Type B pancreatic cell (in vitro differentiated cells): ENCODE measurements at places on chromosomes 3 and 15.

DNA sequence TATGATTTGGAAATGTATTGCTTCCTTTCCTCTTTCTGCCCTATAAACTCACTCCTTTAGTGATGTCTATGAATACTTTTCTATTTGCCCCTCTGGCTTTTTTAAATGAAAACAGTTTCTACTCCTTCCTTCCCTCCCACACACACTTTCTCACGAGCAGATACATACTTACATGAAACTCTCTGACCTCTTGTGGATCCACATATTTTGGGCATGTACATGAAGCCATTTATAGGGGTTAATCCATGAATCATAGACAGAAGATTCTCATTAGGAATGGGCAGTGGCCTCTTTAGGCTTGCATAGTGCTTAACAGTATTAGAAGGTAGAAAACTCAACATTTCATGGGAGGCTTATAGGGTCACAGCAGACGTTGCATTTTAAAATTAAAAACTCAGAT lies 24.8 kb downstream of the ANAPC13 start:
- no peak for DNase-seq

- no peak for DNase-seq
These were observed 213.7 kb downstream of the DIPK2A start for GRCh38 chr3:144185276-144185675.

GRCh38 chr15:67124111-67124510 lies 58.7 kb downstream of the SMAD3 start:
- DNase-seq = no peak

- no peak for DNase-seq
These were observed 18.2 kb downstream of the PIF1 start for GRCh38 chr15:64807051-64807749.

GRCh38 chr3:184160456-184160855 lies 5.3 kb downstream of the DVL3 start:
- no peak for DNase-seq

- no peak for DNase-seq
These were observed 158.6 kb downstream of the MEIS2 start for GRCh38 chr15:36941798-36942197.

DNA sequence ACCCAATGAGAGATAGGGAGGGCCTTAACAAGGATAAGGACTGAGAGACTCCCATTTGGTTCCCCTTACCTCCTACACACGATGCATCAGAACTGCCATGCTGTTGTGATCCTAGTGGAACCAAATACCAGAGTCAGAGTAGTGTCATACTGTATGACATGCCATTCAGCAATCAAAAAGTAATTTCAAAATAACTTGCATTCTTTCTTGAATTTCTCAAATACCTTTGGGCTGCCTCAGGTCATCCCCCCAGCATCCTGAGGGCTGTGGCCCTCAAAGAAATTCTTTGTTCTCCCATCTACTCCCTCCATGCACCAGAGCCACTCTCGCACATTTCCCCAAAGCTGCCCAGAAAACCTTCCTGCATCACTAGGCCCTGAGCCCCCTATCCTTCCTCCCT lies 68.9 kb upstream of the PPP2R3A start:
- DNase-seq = no peak

DNA sequence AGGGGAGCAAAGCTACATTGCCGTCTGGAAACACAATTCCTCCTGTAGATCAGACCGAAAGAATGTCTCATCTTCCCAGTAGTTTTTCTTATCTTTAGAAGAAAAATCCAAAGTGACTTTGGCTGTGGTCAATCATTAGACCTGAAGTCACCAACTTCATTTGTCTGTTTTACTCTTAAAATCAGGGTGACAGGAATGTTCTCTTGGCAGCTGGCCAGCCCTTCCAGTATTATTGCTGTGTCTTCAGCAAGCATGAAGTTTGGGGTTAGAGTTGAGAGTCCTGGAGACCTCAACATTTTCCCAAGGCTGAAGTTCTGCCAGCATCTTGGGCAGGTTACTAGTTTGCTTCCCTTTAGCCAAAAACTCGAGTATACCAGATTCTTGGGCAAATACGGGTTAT lies 32.5 kb downstream of the RSL24D1 start:
- DNase-seq = no peak

GRCh38 chr15:58536414-58536813 lies 104.6 kb downstream of the LIPC start:
- DNase-seq = no peak

GRCh38 chr3:129688271-129688895 lies 81.9 kb upstream of the PLXND1 start:
- DNase-seq = no peak

DNA sequence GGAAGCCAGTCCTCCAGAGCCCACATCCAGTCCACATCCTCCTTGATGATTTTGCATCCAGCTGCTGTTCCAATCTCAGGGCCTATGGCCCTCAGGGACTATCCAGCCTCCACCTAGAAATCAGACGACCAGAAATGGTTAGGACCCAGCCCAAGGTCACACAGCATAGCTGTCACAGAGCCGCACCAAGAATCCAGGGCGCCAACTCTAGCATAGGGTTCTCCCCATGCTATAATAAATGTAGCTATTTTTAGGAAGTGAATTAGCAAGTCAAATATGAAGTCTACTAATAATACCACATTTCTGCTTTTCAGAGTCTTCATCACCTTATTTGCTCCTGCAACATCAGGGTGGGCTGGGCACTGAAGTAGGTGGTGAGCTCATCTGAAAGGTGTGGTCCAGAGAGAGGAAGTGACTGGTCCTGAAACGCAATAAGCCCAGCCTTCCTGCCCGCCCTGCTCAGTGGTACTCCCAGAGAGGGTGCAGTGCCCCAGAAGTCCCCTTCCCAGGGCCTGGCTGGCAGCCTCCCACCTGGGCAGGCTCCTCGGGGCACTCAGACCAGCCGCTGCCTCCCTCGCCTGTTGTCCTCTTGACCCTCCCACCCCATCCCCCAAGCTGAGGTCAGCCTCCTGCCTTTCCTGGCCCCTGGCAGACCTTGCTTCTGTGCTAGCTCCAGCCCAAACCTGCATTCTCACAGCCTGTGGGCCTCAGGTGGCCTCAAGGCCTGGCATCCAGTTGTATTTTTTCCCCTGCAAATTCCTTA lies 17.6 kb upstream of the CYP11A1 start:
- no peak for DNase-seq

GRCh38 chr15:23397779-23398178 lies 43.2 kb downstream of the GOLGA8S start:
- no peak for DNase-seq

DNA sequence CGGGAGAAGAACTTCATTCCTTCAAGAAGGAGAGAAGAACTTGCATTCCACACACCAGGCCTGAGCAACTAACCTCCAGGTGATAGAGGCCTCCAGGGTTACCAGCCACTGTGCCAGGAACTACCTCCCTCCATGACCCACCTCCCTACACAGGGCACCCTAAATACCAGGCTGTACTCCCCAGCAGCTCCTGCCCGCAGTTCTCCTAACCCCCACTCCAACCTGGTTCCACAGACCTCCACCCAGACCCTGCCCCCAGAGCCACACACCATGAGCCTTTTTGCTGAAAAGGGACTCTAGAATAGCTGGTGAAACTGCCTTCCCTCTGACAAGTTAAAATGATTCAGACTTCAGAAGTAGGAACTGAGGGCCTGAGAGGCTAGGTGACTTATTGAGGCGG lies 8.2 kb downstream of the IGDCC3 start:
- DNase-seq = no peak

- no peak for DNase-seq
These were observed 61.8 kb downstream of the SLC7A14 start for GRCh38 chr3:170524073-170524472.

GRCh38 chr3:101811875-101812274 lies 32.9 kb downstream of the NXPE3 start:
- DNase-seq = no peak

GRCh38 chr15:25787855-25788520 lies 75.1 kb downstream of the ATP10A start:
- DNase-seq = no peak

- DNase-seq = no peak
These were observed 17.9 kb upstream of the SKIC8 start for GRCh38 chr15:78317145-78317836.

- no peak for DNase-seq
These were observed 138.0 kb upstream of the MEF2A start for GRCh38 chr15:99427668-99428361.

GRCh38 chr3:127370906-127371305 lies 83.1 kb upstream of the PRR20G start:
- no peak for DNase-seq

GRCh38 chr15:49693498-49693897 lies 72.7 kb downstream of the DTWD1 start:
- DNase-seq = no peak

DNA sequence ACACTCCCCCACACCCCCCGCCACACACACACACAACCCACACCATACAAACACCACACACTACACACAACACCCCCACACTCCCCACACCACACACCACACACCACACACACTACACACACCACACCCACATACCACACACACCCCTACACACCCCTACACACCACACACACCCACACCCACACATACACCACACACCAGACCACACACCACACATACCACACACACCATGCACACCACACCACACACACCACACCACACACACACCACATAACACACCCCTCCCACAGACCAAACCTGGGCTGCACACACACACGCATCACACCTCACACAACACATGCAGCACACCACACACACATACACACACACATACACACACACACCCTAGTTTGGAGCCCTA lies 1.8 kb upstream of the RASGRF1 start:
- peak; percentile 40 for DNase-seq

GRCh38 chr15:71186267-71186666 lies 71.0 kb downstream of the THSD4 start:
- no peak for DNase-seq

- DNase-seq = no peak
These were observed 533.4 kb upstream of the TGFBR2 start for GRCh38 chr3:30073040-30073439.

DNA sequence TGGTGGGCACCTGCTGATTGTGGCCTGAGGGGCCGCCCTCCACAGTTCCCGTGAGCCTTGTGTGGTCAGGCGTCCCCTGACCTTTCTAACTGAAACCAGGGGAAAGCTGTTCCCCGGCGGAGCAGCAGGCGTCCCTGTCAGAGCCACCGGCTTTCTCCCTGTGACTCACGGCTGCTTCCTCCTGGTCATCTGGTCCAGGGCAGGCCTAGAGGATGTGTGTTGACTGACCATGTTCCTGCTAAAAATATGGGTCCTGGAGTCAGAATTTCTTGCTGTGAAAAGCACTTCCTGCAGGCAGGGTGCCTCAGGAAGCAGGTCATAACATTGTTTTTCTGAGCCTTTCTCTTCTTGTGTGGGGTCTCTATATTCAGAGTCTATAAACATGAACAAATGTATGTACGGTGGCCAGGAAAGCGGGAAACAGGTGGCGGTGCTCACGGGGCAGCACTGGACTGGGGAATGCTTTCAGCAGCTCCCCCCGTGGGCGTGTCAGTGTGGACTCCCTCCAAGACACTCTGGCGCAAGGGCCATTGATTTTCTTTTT lies 38.4 kb upstream of the CGNL1 start:
- DNase-seq = no peak

- DNase-seq = no peak
These were observed 54.3 kb downstream of the LRRN1 start for GRCh38 chr3:3853544-3853943.

GRCh38 chr3:56316944-56317343 lies 151.3 kb downstream of the ERC2 start:
- no peak for DNase-seq
